ENCODE measurements at places on chromosomes 5 and 9.

GRCh38 chr5:53479590-53480415, 626 bp upstream of the FST start:
- DNase-seq = no peak

- no peak for DNase-seq
These were observed 7.8 kb upstream of the TNFAIP8 start for GRCh38 chr5:119347991-119348390.

DNA sequence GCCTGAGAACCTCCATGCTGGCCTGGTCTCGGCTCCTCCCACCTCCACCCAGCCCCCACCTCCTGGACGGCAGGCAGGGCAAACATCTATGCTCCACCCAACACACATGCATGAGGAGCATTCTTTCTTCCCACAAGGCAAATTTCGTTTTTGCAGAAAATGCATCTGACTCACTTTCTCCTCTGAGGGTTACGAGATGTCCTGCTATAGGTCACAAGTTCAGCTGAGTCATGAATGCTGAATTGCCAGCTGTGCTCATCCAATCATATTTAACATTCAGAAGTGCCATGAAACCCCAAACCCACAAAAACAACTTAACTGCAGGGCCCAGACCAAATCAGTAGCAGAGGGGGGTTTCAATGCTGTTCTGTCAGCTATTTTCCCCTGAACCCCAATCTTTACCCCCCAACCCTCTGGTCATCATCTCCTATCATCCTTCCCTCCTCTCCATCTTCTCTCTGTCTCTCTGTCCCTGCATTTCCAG, 39.0 kb upstream of the OSMR start:
- peak; percentile 97 for DNase-seq

DNA sequence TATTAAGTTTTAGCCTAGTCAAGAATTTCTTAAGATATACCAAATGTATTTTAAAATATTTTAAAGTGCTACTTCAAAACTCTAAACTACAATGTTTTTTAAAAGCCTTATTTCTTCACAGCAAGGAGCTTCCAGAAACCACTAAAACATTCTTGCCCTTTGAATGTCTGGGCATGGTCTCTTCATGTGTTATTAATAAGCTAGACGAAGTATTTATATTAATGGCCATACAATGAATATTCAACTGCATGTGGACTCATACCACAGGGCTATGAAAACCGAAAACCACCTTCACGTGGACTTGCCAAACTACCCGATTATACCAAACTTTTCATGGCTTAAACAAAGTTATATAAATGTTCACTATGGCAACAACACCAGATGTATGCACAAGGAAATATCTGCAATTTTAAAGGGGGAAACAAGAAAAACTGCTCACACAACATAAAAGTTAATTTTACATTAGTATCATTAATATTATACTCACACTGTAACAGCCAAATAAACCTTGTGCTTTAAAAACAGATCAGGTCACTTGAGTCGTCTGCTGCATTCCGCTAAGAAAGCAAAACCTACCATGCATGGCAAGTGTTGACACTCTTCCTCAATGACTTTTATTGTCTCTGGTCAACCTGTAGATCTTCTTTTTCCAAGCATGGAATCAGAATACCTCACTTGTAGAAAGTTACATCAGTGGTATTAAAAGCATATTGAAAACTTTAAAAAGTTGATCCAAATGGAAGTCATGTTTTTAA, 246.3 kb downstream of the BNC2 start:
- DNase-seq = peak; percentile 13

DNA sequence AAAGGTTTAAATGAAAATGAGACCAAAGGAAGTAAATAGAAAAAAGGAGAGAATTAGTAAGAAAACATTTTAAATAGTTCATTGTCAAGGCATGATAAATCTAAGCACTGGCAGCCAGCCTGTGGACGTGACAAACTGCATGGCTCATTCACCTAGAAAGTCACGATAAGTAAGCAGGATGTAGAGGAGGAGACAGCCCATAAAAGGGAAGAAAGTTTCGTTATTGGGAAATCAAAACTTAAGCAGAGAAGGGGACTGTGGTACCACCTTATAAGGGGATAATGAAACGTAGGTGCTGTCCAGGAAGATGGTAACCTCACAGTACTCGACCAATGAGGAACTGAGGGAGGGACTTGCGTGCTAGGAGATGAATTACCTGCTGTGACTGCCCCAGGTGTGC, 494.5 kb upstream of the GRAMD2B start:
- DNase-seq = peak; percentile 59

DNA sequence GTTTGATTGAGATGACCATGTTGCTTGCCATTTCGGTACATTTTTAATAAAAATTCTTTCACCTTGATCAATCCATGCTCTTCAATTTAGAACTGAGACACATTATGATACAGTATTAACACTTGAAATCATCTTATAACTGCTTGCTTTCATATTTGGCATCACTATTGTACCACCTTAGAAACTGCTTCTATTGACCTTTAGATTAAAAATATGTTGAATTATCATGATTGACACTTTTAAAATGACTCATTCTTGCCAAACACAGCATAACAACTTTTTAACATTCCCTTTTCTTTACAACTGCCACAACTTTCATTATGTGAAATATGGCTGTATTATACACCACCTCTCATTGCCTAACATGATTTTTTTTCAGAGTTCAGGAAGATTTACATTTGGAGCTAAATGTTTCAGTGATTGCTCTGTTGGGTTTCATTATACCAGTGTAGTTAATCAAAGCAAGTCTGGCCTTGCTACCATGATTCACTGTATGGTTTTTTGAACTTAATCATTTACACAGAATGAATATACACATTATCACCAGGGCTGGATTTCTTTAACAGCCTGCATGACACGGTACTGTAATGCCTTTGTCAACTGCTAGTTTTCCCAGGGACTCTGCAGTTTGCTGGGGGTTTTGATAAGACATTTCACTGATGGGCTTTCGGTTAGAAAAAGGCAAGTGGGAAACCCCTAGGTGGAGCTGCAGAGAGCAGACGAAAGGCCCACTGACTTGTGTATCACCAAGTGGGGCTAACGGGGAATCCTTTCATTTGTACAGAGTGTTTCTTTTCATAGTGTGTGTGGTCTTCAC, 93.6 kb upstream of the TLE4 start:
- DNase-seq = peak; percentile 56

DNA sequence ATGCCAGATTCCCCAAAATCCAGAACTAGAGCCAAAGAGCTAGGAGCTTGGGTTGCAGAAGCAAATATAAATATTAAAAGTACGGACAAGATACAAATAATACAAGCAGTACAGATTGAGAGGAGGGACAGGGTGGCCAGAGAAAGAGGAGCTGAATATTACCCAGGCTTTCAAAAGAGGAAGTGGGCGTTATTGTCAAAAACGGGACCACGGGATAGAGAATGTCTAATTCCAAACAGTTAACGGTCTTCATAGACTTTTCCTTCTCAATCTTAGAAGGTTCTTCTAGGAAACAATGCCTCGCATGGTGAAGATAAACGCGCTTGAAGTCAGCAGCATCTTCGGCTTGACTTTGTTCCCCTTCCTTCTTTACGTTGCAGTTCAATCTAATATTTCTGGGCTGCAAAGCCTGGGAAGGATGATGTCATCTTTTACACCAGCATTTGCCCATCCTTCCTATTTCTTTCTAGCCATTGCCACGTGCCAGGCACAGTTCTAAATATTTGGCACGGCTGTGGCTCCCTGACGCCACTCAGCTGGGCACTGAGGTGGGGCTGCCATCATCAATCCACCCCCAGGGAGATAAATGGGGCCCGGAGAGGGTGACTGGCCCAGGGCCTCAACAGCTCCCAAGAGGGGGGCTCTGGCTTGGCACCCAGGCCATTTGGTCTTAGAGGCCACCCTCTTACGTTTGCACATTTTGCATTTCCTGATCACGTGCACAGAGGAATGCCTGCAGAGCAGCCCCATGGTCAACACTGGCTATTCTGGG, 16.3 kb upstream of the OLFM1 start:
- no peak for DNase-seq

GRCh38 chr5:54021431-54022164, 288.8 kb downstream of the ARL15 start:
- no peak for DNase-seq

DNA sequence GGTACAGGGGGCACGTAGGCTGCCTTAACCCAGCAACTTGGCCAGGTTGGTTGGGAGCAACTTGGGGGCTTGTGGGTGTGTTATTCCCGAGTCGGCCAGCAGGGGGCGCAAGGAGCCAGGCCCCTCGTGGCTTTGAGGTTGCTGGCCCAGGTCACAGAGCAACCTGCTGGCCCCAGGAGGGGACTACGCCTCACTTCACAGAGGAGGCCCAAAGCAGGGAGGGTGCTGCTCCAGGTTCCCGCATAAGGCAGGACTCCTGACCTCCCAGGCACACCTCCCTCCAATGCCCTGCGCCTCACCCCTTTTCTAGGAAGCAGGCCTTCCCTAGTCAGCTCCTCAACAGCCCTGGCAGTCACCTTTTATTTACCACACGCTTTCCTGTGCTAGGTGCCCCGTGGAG, 18.1 kb downstream of the KYAT1 start:
- DNase-seq = peak; percentile 52

GRCh38 chr9:82987370-82988189, 75.4 kb downstream of the RASEF start:
- DNase-seq = no peak

DNA sequence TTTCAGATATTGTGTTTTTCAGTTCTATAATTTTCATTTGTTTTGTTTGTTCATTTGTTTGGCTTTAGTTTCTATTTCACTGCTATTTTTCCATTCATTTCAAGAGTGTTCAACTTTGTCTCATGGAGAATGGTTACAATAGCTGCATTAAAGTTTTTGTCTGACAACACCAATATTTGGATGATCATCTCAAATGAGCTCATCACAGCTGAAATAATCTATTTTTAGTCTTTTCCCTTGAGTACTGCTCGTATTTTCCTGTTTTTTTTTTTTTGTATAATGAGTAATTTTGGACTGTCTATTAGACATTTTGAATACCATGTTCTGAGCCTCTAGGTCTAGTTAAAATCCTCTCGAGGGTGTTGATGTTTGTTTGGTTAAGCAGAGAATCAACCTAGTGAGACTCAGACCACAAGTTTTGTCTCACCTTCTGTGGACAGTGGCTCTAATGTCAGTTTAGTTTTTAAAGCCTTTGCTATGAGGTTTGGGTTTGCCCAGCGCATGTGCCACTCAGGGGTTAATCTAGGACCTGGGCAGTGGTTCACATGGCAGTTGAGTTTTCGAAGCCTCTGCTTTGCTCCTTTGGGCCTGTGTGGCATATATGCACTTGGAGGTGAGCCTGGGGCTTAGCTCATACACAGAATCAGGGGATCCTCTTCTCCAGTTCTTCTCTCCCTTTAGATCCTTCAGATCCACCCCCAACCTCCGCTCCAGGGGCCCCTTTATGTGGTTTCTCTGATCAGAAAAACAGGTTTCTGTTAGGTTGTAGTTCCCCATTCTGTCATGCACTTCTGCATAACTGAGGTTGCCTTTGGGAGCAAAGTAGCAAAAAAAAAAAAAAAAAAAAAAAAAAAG, 79.8 kb downstream of the ARSB start:
- no peak for DNase-seq

DNA sequence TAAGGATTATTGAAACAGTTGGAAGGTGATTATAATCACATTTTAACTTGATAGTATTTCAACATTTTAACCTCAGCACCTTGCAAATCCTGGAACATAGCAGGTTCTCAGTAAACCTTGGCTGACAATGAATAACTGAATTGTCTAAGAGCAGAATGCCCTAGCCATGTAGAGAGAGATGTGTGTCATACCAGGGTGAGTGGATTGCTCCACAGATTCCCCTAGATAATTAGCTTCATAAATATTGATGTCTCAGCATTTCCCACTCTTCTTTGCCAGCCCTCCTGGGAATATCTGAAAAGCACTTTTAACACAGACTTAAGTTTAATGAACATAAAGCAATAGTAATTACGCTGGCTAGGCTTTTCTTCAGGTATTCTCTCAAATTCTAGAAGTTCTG, 363.5 kb downstream of the MAN2A1 start:
- DNase-seq = no peak

DNA sequence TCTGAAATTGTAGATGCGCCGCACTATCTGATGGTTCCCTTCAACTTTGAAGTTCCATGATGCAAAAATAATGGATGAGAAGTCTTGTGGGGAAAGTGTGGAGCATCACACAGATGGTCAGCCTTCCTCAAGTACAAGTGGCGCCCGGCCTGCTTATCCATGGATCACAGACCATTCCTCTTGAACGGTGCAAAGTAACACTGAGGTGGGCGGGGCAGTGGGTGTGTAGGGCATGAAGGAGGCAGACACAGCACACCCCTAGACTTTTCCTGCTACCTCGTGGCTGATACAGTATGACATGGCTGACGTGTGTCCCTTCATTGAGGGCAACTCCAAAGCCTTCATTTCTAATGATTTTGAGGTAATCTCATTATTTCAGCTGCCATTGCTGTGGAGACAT, 2.5 kb upstream of the GNG10 start:
- DNase-seq = no peak

DNA sequence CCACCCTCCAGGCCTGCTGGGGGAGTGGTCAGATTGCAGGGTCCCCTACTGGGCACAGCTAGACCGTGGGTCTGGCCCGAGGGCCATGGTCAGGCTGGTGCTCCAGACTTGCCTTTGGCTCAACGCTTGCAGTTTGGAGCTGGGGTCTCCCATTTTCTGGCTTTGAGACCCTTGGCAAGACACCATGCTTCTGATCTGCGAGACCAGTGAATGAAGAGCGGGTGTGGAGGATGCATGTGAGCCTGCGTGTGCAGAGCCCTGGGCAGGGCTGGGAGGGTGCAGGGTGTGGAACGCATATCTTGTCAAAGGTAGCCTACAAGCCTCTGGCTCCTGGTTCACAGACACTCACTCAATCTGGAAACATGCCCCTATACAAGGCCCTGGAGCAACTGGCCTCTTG, 6.1 kb upstream of the MRNIP start:
- no peak for DNase-seq
